ENCODE measurements at places on chromosomes 3 and 15.

- no peak for DNase-seq
Observed at GRCh38 chr15:34241376-34242330, 16.8 kb downstream of the EMC4 start.

- DNase-seq, result no peak
Observed at GRCh38 chr3:10744098-10744465, 71.9 kb upstream of the SLC6A11 start.

DNA sequence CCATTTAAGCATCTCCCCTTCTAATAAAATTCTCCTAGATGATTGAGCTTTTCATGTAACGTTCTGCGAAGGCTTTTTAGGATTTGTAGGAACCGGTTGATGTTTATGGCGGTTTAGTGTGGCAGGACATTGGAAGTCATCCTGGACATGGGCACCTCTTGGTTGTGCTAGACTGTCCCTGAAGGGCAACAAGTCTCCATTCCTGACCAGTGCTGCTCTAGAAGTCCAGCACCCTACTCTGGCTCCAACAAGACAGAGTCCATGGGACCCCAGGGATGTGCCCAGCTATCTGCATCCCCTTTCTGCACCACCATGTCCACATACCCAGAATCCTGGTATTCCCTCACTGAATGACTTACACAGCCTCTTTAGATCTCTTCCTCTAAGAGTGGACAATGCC, 46.4 kb downstream of the KCNAB1 start:
- DNase-seq, result no peak

- DNase-seq, result peak; percentile 22
Observed at GRCh38 chr15:78065973-78066946, 11.3 kb downstream of the TBC1D2B start.

GRCh38 chr3:126106336-126107202, 22.6 kb upstream of the SLC41A3 start:
- peak; percentile 59 for DNase-seq

GRCh38 chr15:49627407-49627877, 6.6 kb downstream of the DTWD1 start:
- DNase-seq, result no peak

DNA sequence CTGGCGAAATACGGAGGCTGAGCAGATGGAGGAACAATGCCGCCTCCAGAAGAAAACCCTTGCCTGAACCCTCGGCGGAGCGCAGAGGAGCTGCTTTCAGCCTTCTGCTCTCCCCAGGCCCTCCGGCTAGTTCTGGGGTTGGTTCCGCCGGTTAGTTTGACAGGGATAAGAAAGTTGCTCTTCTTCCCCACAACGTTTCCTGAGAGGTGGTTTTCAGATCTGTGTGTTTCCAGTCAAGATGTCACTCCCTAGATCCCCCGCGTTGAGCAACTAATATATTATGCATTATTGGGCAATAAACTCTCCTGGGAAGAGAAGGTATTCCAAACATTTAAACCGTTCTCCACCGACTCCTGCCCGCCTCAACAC, 551 bp downstream of the NLGN1 start:
- no peak for DNase-seq

GRCh38 chr3:153670577-153670976, 450.6 kb upstream of the ARHGEF26 start:
- no peak for DNase-seq

DNA sequence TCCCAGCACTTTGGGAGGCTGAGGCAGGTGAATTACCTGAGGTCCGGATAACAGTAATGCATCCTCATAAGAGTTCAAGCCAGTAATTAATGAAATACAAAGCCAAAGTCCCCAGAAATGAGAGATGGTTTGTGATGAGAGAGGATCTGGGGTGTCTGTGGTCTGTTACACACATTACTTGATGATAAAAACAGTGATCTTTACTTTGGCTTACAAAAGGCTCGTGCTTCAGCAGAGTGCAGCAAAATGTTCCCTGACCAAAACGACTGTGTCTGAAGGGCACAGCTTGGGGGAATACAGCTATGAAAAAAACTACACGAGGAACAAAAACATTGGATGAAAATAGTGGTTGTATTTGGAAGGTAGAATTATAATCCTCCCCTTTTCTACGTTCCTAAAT, 40.9 kb downstream of the CRTC3 start:
- no peak for DNase-seq

GRCh38 chr3:134029256-134029733, 430 bp downstream of the SLCO2A1 start:
- DNase-seq, result no peak

- no peak for DNase-seq
Observed at GRCh38 chr15:77354063-77354462, 65.8 kb downstream of the PEAK1 start.

DNA sequence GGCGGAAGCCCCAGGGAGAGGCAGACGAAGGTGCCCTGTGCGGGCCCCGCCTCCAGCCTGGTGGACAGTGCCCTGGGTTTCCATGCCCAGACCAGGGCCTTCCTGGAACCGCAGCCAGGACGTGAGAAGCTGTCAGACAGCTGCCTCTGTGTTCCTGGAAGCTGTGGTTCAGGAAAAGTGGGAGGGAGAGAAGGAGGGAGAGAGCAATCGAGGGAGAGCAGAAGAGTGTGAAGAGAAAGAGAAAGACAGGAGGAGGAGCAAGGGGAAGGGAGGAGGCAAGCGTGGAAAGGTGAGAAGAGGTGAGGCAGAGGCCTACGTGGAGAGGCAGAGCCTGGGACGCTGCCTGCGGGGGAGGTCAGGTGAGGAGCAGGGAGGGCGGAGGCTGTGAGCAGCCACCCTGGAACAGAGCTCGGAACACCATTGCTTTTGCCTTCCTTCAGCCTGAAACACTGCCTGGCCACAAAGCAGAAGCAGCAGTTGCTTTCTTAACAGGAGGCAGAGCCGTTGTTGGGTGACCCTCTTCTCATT, 18.6 kb downstream of the ZDHHC19 start:
- no peak for DNase-seq

- DNase-seq, result no peak
Observed at GRCh38 chr3:155712008-155712407, 32.9 kb downstream of the PLCH1 start.

GRCh38 chr15:75178171-75178937, 23.3 kb upstream of the C15orf39 start:
- DNase-seq, result no peak

- DNase-seq, result no peak
Observed at GRCh38 chr3:150806185-150806835, 43.3 kb upstream of the SIAH2 start.

GRCh38 chr15:78638658-78639314, 2.2 kb downstream of the CHRNB4 start:
- DNase-seq, result no peak

GRCh38 chr15:66777596-66778313, 75.7 kb downstream of the SMAD6 start:
- no peak for DNase-seq

DNA sequence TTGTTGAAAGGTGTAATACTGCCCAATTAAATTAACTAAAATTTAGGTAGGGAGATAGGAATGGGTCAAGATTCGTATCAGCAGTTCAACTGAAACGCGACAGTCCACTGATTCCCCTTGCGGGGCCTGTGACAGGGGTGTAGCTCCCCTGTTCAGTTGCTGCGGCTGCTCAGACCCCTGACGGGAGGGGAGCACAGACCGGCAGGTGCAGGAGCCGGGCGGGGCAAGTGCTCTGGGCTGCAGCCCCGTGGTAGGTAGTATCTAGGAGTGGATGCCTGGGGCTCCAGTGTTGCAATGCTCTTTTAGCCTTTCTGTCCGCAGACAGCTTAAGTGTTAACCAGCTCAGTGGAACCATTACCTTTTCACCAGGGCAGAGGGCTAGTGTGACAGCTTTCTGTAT, 164.9 kb downstream of the ROBO2 start:
- DNase-seq, result no peak

GRCh38 chr3:140823106-140823505, 118.5 kb upstream of the SLC25A36 start:
- DNase-seq, result no peak

DNA sequence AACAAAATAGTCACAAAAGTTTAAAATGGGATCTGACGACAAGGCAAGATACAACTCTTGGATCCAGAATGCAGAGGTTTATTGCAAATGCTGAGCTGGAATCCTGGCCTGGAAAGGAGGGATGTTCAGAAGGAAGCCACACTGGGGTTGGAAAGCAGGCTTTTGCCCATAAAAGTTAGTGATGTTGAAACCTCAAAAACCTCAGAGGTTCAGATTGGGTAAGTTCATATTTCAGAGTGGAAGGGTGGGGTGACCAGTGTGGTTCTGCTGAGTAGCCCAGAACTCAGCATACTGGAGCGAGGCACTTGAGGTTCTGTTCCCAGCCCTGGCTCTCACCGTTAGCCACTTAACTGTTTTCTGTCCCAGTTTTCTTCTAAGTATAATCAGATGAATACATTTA, 114.0 kb upstream of the OSTN start:
- DNase-seq, result no peak

- peak; percentile 80 for DNase-seq
Observed at GRCh38 chr15:99994849-99995248, 261.6 kb upstream of the LYSMD4 start.

GRCh38 chr3:157092230-157092629, 67.7 kb downstream of the CCNL1 start:
- DNase-seq, result no peak

DNA sequence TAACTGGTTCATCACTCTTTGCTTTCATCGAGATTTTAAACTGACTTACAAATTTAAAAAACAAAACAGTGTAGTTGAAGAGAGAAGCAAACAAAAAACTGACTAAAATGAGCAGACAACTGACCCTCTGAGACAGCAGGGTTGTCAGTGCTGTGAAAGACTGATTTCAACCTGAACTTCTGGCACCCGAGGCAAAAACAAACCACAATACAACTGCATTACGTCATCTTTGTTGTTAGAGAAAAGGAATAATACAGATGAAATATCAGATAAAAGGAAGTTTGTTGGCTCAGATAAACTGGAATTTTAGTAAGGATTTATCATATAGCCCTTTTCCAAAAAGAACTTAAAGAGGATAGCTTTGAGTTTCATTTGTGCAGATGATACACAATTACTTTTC, 51.1 kb downstream of the PARP15 start:
- DNase-seq, result no peak

DNA sequence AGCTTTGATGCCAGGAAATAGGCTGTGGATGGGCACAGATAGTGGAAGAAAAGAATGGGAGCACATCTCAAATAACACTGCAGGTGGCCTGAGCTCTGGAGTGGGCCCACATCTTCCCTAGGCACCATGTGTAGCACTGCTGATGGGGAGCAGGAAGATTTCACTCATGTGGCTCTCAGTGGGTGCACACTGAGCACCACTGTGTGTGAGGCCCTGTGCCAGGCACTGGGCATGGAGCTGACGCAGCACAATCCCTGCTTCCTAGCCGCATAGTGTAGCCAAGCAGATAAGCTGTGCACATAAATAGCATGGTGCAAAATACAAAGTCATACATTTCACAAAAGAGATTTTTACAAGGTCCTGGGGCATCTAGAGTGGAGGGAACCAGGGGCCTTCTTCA, 101.6 kb downstream of the MOBP start:
- DNase-seq, result no peak

DNA sequence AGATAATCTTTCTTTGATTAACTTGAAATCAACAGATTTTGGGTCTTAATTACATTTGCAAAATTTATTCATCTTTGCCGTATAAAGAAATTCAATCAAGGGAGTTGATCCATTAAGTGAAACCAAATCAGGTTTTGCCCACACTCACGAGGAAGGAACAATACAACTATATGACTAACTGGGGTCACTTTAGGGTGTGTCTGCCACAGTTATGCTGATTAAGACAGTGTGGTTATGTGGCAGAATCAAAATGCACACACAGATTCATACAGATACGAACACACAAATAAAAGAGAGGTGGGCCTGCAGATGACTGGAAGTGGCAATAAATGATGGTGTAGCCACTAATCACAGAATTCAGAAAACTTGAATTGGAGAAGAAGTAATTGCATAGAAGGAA, 543.5 kb downstream of the GABRG3 start:
- DNase-seq, result no peak

DNA sequence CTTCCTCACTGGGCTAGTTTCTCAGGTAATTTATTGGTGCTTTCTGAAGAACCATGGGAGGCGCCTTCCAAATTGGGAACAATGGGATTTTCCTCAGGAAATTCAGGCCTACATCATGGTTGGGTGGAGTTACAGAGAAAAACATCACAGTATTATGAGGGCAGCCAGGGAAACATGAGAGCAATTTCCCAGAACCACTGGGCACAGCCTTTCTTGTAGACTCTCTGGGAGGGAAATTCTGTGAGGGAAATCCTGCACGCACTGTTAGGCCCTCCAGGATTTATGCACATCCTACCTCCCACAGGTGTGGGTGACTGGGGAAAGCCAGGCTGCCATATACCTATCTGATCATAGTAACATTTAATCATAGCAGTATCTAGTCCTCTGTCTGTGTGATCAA, 13.2 kb downstream of the POPDC2 start:
- no peak for DNase-seq

- DNase-seq, result no peak
Observed at GRCh38 chr3:27479806-27480543, 4.2 kb downstream of the SLC4A7 start.

DNA sequence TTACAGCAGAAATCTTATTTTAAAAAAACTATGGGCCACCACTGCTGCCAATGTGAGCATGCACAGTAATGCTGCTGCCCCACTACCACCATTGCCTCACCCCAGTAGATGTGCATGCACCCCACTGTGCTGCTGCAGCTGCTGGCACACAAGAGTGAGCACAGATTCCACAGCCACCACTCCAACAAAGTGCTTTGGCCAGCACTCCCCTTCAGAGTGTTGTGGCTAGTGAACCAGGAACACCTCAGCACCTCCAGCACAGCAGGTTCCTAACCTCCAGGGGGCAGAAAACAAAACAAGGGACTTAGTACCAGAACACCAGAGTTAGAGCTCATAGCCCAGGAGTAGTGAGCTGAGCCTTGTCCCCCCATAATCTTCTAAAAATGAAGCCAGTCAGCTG, 629.6 kb downstream of the PYDC2 start:
- no peak for DNase-seq

DNA sequence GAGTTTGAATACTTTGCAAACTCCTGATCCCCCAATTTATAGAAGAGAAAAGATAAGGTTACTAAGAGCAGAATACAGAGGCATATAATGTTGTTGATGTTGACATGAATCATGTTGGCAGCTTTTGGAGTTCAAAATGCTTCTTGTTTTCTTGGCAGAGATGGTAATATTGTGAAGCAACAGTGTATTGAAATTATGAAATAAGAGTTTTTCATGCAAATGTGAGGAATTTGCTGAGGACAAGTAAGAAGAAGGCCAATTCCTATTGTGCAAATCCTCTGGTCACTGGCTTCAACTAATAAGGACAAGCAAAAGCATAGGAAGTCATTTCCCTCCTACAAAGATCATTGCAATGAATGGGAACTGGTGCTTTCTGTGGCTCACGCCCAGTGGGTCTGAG, 126.9 kb upstream of the CHL1 start:
- no peak for DNase-seq

- DNase-seq, result no peak
Observed at GRCh38 chr15:49831206-49831965, 210.5 kb downstream of the DTWD1 start.

- DNase-seq, result no peak
Observed at GRCh38 chr3:126982126-126982470, 817 bp upstream of the PLXNA1 start.

- DNase-seq, result no peak
Observed at GRCh38 chr3:134630506-134630905, 20.3 kb downstream of the KY start.

Data from mesenteric fat pad (tissue), 1 donor.